ENCODE measurements at places on chromosomes 11 and 22.

- DNase-seq, result no peak
Measured at GRCh38 chr11:99268886-99269285, 248.1 kb downstream of the CNTN5 start.

DNA sequence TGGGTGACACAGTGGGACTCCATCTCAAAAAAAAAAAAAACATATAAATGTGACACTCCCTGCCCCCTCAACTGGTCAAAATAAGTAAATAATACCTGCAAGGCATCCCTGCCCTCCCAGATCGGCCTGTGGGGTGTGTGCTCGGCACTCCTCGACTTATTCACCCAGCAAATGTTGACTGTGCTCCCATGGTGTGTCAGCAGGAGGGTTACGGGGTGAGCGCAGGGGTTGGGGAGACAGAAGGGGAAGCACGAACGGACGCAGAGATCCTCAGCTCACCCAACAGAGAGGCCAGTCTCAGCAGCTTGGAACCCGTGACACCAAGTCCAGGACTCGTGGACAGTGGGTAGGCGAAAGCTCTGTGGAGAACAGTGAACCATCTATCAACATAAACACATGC is 1.6 kb upstream of the ADM2 start:
- no peak for DNase-seq

DNA sequence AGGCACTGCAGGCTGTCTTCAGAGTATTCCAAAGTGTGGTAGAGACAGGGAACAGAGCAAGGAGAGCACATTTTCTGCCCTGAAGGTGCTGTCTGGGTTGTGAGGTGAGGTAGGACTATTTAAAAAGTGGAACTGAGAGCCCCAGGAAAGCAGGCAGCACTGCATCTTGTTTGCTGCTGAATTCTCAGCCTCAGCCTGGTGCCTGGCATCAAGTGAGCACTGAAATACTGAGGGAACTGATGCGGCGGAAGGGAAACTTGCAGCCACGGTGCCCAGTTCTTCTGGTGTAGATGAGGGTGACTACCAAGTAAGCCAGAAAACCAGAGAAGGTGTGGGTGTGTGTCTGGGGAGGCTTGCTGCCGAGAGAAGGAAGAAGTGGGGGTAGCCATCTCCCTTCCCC is 59.5 kb downstream of the TNRC6B start:
- DNase-seq, result no peak

GRCh38 chr22:22167791-22168189 is 76.8 kb upstream of the VPREB1 start:
- no peak for DNase-seq

DNA sequence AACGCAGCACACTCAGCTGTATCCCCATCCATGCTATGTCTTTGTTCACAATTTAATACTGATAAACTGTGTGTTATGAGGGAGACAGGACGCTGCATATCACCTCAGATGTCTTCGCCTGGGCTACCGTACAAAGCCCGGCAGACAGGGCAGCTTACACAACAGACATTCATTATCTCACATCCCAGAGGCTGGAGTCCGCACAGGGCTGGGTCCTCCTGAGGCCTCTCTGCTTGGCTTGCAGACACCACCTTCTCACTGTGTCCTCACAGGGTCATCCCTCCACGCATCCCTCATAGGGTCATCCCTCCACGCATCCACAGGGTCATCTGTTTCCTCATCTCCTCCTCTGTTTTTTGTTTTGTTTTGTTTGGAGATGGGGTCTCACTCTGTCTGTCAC is 61.2 kb downstream of the SHANK2 start:
- no peak for DNase-seq

- DNase-seq, result no peak
Measured at GRCh38 chr22:42678894-42679293, 29.7 kb upstream of the CYB5R3 start.

DNA sequence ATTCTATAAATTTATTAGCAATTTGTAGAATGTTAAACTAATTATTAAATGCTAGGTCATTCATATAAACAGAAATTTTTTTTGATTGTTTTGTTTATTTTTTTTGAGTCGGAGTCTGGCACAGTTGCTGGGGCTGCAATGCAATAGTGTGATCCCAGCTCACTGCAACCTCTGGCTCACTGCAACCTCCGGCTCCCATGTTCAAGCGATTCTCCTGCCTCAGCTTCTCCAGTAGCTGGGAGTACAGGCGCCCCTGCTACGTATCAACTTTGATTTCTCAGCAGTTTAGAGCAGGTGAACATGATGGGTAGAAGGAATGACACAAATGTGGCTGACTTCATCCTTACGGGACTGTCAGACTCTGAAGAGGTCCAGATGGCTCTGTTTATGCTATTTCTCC is at the start of gene OR8H3:
Gene OR8H3 (plus strand): TSS at position 301 of the 400 bp plus-strand sequence. CDS start 0 bp downstream, at position 301.
- no peak for DNase-seq

DNA sequence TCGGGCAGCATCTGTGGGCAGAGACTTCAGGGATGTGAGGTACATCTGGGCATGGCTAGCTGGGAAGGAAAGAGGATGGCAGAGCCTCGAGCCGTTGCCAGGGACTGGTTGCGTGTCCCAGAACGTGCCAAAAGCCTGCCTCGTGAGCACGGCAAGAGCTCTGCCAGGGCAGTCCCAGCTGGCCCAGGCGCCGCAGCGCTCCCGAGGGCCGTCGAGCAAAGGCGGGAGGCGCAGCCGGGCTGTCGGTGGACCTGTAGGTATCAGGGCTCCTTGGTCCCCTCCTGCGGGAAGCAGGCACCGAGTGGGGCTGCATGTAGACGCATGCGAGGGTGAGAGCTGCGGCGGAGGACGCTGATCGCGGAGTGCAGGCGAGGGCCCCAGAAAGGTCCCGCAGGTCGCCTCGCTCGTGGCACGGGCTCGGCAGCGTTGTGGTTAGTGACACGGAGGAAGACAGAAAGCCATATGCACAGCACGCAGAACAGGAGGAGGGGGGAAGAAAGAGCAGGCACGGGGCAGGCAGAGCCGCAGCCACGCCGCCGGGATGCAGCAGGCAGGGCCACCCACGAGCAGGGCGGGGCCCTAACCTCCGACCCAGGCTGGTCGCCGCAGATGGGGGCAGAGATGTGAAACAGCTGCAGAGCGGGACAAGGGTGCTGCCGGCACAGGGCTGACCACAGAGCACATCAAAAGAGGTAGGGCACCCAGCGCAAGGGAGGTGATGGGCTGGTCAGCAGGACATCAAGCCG is 18.0 kb downstream of the LSP1 start:
- peak; percentile 42 for DNase-seq

- no peak for DNase-seq
Measured at GRCh38 chr11:36019722-36020121, 75.9 kb downstream of the LDLRAD3 start.

- DNase-seq, result no peak
Measured at GRCh38 chr11:69006816-69007215, 6.2 kb downstream of the MRGPRF start.

DNA sequence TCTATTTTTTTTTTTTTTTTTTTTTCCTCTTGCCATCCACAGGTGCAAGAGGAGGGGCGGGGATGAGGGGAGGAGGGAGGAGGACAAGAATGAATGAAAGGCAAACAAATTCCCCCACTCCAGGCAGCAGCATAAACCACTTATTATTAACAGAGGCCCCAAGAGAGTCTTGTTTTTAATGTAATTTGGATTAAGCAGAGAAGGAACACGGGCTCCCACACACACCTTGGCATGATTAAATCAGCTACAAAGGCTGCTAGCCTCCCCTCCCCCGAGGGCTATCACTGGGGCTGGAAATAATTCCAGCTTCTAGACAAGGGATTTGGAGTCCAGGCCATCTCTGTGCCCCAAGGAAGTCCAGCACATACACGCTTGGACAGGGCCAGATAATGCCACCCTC is 93.4 kb upstream of the DRD2 start:
- no peak for DNase-seq

- no peak for DNase-seq
Measured at GRCh38 chr11:123377355-123377754, 52.7 kb upstream of the GRAMD1B start.

- DNase-seq, result no peak
Measured at GRCh38 chr11:72005347-72006260, 6.9 kb downstream of the IL18BP start.

DNA sequence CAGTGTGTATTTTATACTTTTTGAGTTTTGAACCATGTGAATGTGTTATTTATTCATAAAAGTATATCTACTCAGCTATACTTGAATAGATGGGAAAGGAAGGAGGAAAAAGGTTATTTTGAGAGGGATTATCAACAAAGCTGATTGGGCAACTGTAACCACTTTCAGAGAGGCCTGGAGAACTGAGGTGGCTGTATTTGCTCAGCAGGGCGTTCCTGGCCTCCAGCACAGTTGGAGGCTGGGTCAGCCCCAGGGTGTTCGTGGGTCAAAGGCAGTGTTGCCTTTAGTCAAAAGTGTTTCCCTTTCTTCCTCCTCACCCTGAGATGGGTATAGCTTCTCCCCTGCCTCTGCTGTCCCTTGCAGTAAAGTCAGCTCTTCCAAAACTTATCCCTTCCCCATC is 26.7 kb downstream of the ASCC2 start:
- no peak for DNase-seq

DNA sequence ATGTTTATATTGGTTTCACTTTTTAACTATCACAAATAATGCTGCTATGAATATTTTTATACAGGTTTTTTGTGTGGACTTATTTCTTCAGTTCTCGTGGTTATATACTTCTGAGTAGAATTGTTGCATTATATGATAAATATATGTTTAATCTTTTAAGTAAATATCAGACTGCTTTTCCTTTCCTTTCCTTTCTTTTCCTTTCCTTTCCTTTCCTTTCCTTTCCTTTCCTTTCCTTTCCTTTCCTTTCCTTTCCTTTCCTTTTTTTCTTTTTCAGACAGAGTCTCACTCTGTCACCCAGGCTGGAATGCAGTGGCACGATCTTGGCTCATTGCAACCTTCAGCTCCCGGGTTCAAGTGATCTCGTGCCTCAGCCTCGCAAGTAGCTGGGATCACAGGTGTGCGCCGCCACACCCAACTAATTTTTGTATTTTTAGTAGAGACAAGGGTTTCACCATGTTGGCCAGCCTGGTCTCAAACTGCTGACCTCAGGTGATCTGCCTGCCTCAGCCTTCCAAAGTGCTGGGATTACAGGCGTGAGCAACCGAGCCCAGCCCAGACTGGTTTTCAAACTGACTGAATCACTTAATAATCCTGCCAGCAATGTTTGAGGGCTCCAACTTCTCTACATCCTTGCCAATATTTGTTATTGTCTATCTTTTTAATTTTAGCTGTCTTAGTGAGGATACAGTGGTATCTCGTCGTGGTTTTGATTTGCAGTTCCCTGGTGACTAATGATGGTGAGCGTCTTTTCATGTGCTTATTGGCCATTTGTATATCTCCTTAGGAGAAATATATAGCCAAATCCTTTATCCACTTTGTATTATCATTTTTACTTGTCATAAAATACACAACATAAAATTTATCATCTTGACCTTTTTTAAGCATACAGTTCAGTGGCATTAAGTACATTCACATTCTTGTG is 21.9 kb downstream of the HTR3B start:
- no peak for DNase-seq

DNA sequence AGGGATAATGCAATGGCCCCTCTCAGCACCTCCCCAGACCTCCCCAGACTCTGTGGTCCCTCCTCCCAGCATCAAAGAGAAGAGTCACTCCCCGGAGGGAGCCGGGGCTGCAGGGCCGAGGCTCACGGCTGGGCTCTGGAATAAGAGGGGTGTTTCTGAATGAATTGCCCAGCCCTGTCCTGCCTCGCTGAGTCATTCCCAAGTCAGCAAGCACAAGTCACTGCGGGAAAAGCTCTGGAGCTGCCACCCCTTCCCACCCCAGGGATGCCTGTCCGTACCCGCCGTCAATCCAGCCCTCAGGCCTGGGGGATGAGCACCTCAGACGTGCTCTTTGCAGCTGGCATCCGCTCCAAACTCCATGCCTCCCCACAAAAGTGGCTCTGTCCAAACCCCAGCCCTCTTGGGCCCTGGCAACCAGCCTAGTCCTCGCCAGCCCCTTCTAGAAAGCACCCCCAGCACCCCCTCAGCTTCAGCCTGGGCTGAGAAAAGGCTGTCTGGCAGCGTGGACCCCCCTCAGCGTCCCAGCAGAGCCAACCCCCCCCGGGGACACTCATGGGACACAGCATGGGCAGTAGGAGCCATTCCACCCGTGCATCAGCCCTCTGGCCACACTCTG is 22.7 kb downstream of the CELSR1 start:
- DNase-seq, result no peak

DNA sequence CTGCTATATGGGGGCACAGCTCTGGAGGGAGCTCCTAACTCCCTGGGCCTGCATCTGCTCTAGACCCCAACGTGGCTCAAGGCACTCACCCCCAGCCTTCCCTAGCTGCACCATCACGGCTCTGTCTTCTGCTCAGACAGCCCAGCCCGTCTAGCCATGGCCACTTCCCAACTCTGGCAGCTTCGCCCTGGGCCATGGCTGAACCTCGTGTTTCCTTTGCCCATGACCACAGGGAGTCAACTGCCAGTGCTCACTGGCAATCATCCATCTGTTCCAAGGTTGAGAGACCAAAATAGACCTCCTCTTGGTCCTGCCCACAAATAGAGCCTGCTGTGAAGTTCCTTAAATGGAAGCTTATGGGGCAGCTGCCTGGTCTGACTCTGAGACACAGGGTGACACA is 5.4 kb downstream of the LMO1 start:
- no peak for DNase-seq

DNA sequence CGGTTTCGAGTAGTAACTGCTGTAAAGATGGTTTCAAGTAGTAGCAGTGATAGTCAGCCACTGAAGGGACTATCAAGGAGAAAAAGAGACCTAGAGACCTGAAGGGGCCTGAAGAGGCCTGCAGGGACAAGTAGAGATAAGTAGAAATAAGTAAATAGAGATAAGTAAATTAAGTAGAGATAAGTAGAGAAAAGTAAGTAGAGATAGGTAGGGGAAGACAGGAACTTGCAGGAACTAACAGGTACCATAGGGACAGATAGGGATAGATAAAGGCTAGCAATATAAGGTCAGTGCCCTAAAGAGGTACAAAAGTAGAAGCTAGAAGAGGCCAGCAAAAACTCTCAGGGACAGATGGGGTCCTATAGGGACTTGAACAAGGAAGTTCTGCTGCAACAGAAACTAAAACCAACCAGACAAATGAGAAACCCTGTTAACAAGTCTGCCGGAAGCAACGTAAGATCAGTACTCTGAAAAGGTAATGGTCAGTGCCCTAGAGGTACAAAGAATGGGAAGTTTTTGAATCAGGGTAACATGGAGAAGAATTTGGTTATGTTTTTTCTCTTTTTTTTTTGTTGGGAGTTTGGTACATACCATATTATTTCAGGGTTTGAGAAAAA is 9.6 kb upstream of the SC5D start:
- no peak for DNase-seq

- no peak for DNase-seq
Measured at GRCh38 chr11:776263-776560, 1.1 kb downstream of the GATD1 start.

All from stimulated activated CD8-positive, alpha-beta memory T cell treated with anti-CD3 and anti-CD28 coated beads, Interleukin-4, amount 100 ng/mL, for 24 hours (primary cell).